ENCODE measurements at places on chromosomes 2 and 18.

- no peak for DNase-seq
Observed at GRCh38 chr2:188984065-188984491, 9.9 kb downstream of the COL3A1 start.

DNA sequence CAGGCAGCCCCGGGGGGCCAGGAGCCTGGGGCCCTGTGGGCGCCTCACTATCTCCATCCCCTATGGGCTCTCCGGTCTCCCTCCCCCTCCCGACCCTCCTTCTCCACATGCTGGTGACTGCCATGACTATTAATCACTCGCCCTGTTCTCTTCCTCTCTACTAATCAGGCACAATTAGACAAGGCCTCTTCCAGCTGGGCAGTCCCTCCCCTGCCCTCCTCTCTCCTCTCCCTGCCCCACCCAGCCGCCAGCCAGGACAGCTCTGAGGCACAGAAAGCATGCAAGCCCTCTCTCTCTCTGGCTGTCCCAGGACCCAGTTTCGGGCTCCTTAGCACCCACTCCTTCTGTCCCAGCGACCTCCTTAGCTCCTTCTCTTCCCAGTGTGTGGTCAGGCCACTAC is 5.8 kb downstream of the ASIC4 start:
- no peak for DNase-seq

DNA sequence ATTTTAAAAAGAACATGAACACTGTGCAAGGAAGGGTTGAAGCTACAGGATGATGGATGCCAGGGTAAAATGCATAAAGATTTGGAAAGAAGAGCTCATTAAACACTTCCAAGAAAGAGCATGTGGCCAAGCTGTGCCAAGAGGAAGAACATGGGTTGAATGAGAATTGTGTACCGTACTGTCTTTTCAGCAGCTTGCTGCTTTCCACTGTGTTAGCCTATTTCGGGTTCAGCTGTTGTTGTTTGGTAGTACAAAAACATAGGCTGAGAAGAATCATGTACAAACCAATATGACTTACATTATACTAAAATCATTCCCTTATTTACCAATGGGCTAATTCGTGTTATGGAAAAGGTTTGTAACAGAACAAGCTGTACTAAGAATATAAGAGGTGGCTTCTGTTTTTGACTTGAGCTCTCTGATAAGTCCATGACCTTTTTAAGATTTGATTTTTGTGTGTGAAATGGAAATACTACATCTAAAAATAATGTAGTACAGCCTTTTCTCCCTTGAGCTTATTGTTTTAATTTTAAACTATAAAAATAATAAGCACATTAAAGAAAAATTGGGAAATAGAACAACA is 188.3 kb upstream of the STON1 start:
- no peak for DNase-seq

GRCh38 chr2:145484448-145485097 is 964.7 kb upstream of the ZEB2 start:
- DNase-seq: no peak

GRCh38 chr2:61220768-61221167 is 58.8 kb downstream of the C2orf74 start:
- DNase-seq: no peak

All from central memory CD4-positive, alpha-beta T cell (primary cell).